ENCODE measurements at places on chromosomes 2 and 18.

GRCh38 chr2:215861607-215862350 is 151.6 kb downstream of the MREG start:
- no peak for DNase-seq

GRCh38 chr2:15253835-15254286 is 307.3 kb downstream of the NBAS start:
- no peak for DNase-seq

- DNase-seq: no peak
Measured at GRCh38 chr2:174059178-174059883, 94.2 kb upstream of the SP3 start.

DNA sequence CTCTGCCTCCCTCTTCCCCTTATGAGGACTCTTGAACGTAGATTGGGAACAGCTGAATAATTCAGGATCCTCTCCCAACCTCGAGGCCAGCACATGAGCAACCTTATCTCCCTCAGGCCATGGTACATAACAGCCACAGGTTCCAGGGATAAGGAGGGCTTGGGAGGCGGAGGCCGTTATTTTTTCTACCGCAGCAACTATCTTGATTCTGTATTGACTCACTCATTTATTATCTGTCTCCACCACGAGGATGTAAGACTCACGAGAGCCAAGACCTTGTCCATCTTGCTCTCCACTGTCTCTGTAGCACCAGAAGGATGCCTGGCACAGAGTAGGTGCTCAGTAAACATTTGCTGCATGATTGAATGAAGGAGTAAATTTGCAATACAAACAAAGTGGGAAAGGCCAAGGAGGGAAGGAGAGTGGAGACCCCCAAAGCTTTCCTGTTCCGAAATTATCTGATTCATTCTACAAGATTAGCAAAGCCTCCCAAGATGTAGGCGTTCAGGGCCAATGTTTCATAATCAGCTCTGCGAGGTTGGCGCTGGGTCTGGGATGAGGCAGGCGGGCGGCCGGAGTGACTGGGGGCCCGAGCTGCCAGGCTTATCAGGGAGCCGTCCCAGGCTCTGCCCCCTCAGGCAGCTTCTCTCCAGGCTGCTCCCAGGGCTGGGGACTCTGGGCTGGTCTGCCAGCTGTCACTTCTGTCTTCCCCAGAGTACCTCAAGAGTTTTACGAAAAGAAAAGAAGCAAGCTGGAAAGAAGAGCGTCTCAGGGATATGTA is 31.6 kb downstream of the INPP5D start:
- DNase-seq: no peak
